Left forelimb (tissue), 1 donor: ENCODE measurements at places on chromosomes 4 and X.

GRCh38 chrX:68588602-68589371 is 58.7 kb upstream of the STARD8 start:
- no peak for DNase-seq

GRCh38 chr4:14095831-14096230 is 468.3 kb upstream of the BOD1L1 start:
- DNase-seq: no peak

GRCh38 chr4:88659890-88660208 is 37.8 kb downstream of the NAP1L5 start:
- no peak for DNase-seq

GRCh38 chrX:129754056-129755024 is 15.6 kb downstream of the XPNPEP2 start:
- no peak for DNase-seq

DNA sequence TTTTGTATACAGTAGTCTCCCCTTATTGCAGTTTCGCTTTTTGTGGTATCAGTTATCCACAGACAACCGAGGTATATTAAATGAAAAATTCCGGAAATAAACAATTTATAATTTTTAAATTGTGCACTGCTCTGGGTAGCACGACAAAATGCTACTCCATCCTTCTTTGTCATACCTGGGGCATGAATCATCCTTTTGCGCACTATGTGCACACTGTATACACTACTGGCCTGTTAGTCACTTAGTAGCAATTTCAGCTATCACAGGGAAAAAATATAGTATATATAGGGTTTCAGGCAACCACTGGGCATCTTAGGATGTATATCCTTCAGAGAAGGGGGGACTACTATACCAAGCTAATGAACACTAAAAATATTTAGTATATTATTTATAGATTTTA is 198.8 kb upstream of the FAT4 start:
- no peak for DNase-seq

- no peak for DNase-seq
Observed at GRCh38 chrX:10095246-10095645, 61.5 kb upstream of the CLCN4 start.

GRCh38 chrX:119693996-119694451 is 1.1 kb upstream of the SEPTIN6 start:
- DNase-seq: no peak

- no peak for DNase-seq
Observed at GRCh38 chr4:121307445-121308327, 73.1 kb downstream of the QRFPR start.

DNA sequence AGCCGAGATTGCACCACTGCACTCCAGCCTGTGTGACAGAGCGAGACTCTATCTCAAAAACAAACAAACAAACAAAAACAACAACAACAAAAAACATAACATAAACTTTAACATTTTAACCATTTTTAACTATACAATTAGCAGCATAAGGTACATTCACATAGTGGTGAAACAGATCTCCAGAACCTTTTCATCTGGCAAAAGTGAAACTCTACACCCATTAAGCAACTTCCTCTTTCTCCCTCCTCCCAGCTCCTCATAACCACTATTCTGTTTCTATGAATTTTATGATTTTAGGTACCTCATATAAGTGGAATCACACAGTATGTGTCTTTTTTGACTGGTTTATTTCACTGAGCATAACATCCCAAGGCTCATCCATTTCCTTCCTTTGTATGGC is 103.6 kb downstream of the FAM13A start:
- no peak for DNase-seq

DNA sequence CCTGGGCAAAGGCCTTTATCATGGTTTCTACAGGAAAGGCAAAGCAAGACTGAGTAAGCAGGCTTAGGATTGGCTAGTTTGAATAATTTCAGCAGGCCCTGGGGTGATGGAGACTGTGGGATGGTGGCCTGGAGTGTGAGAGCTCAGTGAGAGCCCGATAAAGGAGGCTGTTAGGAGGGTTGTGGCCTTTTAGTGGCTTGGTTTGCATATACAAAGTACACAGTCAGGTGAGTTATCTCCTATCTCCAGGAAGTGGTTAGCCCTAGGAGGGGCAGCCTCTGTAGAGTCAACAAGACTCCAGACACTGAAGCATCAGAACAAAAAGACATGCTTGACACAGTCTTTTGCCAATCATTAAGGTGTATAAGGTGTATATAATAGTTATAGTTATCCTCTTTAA is 157.2 kb downstream of the CFAP299 start:
- DNase-seq: no peak

DNA sequence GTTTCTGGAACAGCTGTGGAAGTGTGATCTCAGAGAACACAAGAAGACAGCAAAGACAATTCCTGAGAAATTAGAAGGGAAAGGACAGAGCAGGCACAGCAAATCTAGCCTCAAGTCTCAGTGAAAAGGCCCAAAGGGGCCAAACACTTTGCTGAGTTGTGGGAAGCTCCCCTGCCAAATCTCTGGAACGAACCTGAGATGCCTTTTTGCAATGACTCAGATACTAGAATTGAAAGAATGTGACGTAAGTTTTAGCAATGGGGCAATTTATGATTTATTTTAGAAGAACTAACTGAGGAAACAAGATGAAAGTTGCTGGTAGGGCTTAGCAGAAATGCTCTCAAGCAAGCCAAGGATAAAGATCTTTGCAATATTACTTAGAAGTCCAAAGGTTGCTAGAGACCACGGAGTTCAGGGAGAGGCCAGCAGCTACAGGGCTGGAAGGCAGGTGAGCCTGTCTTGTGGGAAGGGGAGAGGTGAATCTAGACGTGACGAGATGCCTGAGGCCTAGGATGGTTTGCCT is 92.8 kb downstream of the AMELX start:
- no peak for DNase-seq

- DNase-seq: no peak
Observed at GRCh38 chrX:69289046-69289792, 124.0 kb upstream of the PJA1 start.

DNA sequence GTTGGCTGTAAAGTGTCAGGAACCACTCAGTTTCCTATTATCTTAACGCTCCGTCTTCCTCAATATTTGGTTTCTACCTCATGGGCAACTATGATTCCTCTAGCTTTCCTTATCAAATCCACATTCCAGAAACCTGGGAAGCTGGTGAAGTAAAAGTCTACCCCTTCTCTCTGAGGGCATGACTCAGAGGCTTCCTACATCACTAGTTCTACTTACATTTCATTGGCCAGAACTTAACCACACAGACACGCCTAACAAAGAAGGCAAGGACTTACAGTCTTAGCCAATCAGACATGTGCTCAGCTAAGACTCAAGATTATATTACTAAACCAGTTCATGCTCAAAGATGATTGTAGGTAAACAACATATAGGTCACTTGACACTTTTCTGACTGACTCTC is 30.4 kb downstream of the COX7B2 start:
- no peak for DNase-seq

- DNase-seq: no peak
Observed at GRCh38 chrX:111560801-111561200, 49.4 kb downstream of the SERTM2 start.

- no peak for DNase-seq
Observed at GRCh38 chrX:131895807-131896206, 127.3 kb upstream of the STK26 start.

GRCh38 chrX:39836802-39837420 is 260.8 kb downstream of the BCOR start:
- no peak for DNase-seq

- no peak for DNase-seq
Observed at GRCh38 chrX:8861908-8862307, 60.7 kb upstream of the FAM9A start.

- no peak for DNase-seq
Observed at GRCh38 chrX:74383611-74384010, 37.7 kb upstream of the SLC16A2 start.

- no peak for DNase-seq
Observed at GRCh38 chrX:103811858-103812257, 20.2 kb downstream of the RAB9B start.

GRCh38 chr4:111689214-111689613 is 456.0 kb upstream of the FAM241A start:
- DNase-seq: no peak

DNA sequence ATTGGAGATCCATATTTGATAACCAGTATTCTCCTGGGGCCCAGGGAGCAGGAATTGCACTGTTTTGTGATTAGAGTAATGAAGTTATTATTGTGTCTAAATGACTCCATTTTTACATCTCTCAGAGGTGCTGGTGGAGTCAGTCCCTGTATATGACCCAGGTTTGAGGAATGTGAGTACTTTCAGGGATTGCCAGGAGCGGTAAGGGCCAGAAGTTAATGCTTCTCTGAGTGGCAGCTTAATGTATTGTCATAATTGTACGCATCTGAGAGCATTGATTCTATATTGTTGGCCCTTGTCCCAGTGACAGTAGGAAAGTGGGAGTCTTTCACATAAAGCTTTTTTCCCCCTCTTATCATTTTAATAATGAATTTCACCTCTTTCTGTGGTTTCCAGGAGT is 146.2 kb downstream of the GATB start:
- no peak for DNase-seq

DNA sequence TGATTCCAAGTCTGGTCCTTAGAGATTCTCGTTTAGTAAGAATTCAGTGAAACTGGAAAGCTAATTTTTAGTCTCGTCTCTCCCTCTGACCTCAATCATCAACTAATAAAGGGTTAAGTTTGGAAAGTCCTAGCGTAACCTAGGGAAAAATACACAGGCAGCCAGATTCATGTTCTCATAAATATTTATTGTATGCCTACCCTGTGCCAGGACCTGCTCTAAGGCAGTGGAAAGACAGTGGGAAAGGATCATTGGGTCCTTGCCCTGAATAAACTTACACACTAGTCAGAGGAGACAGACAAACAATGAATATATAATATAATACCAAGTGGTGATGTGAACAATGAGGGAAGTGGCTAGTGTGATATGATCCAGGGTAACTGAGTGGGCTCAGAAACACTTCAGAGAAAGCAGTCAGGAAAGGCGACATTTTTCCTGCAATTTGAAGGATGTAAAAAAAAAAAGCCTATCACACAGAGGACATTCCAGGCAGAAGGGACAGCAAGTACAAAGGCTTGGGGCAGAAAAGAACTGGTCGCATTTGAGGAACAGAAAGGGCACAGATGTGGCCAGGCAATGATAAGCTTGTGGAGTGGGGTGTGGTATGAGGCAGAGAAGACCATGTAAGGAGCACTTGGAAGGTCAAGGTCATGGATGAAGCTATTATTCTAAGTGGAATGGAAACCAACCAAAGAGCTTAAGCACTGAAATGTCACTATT is 128.8 kb downstream of the AMELX start:
- no peak for DNase-seq

DNA sequence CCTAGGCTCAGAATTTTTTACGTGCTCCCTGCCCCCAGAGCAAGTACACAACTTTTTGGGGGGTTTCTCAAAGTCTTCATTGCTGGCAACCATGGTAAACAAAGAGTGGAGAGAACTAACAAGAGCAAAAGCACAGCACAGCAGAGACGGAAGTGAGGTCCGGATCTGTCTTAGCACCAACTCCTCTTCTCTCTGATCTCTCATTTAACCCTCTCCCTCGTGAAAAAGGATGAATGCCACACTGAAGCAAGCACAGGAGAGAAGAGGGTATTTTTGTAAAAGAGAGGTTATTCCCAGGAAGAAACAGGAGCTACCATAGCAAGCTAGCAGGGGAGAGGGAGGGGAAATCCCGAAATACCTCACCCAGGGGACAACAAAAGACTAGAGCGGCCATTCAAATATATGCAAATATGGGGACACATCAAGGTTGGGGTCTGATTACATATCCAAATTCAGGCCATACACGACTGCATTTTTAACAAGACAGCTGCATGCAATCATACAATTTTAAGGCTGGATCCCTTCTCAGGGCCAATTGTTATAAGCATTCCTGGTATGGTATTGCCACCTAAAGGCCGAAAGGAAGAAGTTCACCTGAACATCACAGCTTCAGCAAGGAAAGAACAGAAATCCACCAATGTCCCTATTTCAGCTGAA is 46.6 kb downstream of the CD40LG start:
- no peak for DNase-seq

- no peak for DNase-seq
Observed at GRCh38 chr4:108378164-108378563, 209.4 kb upstream of the LEF1 start.

DNA sequence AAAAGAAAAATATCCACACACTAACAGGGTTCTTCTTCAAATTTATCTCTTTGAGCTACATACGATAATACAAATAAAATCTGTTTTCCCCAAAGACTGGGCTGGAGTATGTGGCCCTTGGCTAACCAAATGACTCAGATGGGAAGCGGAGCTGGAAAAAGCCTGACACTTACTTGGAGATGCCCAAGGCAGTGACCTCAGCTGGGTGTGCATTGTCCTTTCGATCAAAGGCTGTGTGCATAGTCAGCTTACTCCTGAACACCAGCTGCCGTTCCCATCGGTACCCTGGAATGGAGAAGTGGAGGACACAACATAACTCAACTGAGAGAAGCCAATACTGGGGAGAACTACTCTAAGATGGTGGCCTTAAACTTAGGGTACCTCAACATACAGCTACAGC is 95.1 kb downstream of the CDS1 start:
- no peak for DNase-seq

DNA sequence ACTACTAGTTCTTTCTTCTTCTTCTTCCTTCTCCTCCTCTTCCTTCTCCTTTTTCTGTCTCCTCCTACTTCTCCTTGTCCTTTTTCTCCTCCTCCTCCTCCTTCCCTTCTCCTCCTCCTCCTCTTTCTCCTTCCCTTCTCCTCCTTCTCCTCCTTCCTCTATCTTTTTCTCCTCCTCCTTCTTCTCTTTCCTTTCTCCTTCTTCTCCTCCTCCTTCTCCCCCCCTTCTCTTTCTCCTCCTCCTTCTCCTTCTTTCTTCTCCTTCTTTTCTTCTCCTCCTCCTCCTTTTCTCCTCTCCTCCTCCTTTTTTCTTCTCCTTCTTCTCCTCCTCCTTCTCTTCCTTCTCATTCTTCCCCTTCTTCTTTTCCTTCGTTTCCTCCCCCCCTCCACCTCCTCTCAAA is 21.8 kb upstream of the NAP1L5 start:
- DNase-seq: no peak

DNA sequence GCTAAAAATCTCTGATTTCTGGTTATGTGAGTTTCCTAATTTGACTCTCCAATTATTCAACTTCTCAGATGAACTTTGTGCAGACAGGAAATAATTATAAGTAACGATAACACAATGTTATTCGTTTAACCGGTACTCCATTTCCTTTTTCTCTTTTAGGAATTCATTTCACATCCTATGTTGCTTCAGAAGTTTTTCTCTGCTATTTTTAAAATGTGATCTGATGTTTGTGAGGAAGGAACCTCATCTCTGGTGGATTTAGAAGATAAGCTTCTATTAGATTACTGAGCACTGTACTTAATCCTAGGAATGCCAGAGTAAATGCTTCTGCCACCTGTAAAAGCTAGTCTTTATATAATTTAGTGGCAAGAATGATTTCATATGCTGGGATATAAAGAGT is 116.0 kb upstream of the ETNPPL start:
- DNase-seq: no peak

GRCh38 chr4:17535906-17536305 is 20.9 kb downstream of the CLRN2 start:
- DNase-seq: no peak

DNA sequence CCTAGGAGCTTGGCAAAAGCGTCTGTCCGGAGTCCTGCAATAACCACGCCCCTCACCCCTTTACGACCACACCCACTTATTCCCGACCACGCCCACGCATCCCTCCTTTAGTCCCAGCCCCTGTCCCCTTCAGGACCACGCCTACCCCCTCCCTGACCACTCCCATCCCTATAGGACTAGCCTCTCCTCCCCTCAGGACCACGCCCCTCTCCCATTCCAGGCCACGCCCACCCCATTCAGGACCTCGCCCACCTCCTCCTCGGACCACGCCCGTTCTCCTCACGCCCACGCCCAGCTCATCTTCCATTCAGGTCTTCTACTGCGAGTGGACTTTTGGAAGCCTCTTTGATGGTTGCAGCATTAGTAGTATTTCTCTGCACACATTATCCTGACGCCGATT is 131.2 kb upstream of the STX18 start:
- no peak for DNase-seq
